Suppressor macrophage treated with lipopolysaccharide for 1 hour (primary cell): ENCODE measurements at places on chromosomes 2 and 18.
A peak's percentile ranks its signal among the peaks of the same experiment; 100 is the strongest.

- peak; percentile 7 for DNase-seq
These were observed 53.0 kb upstream of the ATP8B1 start for GRCh38 chr18:57856128-57856527.

- no peak for DNase-seq
These were observed 900 bp downstream of the C18orf32 start for GRCh38 chr18:49486134-49486533.

DNA sequence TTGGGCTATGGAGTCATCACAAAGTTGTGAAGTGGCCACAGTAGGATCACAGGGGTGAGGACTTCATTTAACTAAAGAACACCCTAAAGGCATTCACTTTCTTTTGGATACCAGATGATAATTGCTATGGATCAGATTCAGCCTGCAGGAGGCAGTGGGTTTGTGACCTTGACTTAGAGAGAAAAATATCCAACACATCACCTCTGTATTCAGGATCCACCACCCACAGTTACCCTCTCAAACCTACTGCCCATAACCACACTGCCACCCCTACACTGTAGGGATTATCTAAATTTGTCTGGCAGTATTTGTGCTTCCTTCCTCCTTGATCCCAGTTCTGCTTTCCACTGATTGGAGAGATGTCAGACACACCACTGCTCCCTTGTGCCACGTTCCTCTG lies 269.4 kb downstream of the MYCN start:
- no peak for DNase-seq

DNA sequence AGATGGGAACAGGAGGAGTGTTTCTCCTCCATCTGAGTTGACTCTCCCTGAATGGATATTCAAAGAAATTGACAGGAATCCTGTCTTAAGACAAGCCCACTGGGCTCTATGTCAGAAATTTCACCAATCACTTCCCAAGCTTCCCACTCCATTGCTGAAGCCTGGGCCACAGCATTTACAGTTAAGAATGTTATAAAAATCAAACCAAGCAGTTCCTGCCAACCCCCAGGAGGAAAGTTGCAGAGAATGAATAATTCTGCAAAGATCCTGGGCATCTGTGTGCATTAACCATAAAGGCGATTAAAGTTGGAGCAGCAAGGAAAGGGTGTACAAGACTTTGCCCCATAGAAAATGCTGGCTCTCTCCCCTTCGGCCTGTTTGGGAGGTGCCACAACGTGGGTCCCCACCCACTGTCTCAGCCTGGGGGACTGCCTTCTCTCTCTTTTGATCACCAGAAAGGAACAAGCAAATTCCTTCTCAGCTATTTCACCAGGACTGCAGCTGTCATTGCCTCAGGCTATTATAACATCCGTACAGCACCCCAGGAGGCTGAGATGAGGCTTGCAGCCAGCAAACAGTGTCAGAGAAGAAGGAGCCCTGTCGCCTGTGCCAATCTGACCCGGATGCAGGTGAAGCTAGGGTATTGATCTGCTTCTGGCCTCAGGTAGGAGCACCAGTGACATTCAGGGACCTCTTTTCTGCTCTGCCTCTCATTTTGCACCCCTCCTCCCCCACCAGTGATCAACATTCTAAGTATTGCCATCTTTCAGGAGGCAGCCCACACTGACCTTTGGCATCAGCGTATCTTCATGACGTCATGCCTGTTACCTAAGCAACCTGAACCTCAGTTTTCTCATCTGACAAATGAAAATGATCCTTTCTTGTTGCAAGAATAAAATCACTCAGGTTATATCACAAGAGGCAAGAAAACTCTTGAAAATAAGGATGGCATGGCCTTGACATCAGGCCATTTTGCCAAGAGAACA lies 219.0 kb downstream of the SH3BP4 start:
- DNase-seq: no peak

GRCh38 chr2:8089596-8089995 lies 592.3 kb upstream of the ID2 start:
- DNase-seq: no peak

- DNase-seq: no peak
These were observed 6.7 kb downstream of the CWC22 start for GRCh38 chr2:180000434-180000833.

DNA sequence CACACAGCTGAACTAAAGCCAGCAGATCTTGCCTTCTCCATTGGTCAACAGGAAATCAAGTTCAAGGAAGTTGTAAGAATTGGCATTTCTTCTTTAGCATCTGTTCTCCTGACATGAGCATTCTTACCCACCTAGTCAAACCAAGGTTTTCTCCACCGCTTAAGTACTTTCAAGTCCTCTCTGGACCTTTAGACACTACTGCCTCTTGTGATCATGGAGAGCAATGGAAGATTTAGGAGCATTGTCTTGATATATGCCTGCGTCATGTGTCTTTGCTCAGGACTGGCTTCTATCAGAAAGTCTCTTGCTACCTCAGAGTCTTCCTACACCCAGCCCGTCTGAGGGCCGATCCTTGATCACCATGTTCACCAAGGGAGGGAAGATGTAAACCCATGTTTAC lies 262.2 kb downstream of the PHLPP1 start:
- DNase-seq: no peak

- peak; percentile 86 for DNase-seq
These were observed 35.4 kb downstream of the MYL12B start for GRCh38 chr18:3297025-3297984.

DNA sequence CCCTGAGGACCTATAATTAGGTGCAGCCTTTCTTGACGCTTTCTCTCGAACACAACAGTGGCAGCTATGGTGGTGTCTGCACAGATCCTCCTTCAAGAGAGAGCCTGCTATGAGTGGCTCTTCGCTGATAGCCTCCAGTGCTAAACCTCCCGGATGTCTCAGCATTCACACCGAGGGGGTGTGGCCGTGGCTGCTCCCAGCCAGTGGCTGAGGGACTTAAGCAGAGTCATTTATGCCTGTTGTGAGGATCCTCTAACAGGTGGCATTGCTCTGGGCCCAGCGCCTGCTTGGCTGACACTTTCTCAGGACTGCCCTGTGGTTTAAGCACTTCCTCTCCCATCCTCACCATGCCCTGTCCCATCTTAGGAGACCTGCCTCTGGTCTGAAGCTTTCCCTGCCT lies 592.0 kb upstream of the LRRTM1 start:
- no peak for DNase-seq

- DNase-seq: peak; percentile 27
These were observed 2.1 kb upstream of the OTX1 start for GRCh38 chr2:63048367-63049171.

DNA sequence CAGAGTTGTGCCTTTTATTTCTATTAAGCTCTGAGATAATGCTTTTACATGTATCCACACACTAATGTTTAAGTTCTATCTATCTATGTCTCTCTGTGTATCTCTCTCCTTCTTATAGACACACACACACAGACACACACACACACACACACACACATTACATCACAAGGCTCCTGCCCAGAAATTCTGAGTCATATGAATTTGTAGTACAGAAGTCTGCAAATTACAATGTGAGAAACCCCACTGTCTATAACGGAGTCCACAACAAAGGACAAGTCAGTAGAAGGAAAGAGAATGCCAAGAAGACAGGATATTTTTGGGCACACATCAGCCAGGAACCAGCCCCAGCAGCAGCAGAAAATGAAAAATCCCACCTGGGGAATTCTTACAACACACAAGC lies 142.4 kb downstream of the EN1 start:
- DNase-seq: no peak

DNA sequence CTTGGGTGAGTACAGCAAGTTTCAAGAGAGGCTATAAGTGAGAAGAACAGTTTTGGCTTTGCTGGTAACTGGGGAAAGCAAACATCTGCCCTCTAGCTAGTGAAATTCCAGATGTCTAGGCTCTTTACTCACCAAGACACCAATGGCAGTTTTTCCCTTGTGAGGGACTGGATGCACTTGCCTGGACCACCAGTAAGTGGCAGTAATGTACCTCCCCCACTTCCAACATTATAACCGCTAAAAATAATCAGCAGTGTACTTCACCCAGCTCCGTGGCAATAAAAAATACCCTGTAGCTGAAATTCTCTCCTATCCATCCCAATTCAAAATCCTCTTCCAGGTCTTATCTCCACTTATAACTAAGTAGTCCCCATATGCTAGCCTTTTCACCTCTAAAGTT lies 383.9 kb downstream of the ARHGAP15 start:
- peak; percentile 41 for DNase-seq

GRCh38 chr2:96685577-96686459 lies 43.3 kb downstream of the FER1L5 start:
- no peak for DNase-seq

- peak; percentile 51 for DNase-seq
These were observed 63.3 kb upstream of the STK17B start for GRCh38 chr2:196234672-196235071.

- DNase-seq: no peak
These were observed 184.4 kb downstream of the MYO3B start for GRCh38 chr2:170362313-170362870.

DNA sequence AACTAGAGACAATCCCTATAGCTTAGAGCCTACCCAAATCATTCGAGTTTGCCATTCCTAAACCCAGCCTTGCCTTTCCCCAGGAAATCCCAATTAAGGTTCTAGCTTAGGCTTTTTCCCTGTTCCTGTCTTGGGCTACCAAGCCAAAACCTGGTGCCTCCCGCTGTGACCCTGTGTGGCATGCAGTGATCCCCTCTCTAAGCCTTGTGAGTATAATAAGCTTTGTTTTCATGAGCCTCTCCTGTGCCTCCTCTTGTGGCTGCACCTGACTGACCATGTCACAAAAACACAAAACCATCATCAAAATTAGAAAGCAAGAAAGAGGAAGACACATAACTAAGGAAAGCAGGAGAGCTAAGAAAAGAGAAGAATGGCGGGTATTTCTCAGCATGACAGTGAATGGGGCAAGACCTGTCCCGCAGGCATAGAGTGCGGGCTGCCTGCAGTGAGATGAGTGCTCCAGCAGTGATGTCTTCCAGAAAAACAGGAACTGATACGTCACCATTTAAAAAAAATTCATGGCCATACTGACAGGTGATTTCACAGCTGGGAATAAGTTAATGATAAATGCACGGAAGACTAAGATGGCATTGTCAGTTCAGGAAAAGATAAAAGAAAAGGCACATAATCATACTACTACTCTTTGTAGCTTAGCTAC lies 9.2 kb upstream of the PAIP2B start:
- DNase-seq: peak; percentile 1

DNA sequence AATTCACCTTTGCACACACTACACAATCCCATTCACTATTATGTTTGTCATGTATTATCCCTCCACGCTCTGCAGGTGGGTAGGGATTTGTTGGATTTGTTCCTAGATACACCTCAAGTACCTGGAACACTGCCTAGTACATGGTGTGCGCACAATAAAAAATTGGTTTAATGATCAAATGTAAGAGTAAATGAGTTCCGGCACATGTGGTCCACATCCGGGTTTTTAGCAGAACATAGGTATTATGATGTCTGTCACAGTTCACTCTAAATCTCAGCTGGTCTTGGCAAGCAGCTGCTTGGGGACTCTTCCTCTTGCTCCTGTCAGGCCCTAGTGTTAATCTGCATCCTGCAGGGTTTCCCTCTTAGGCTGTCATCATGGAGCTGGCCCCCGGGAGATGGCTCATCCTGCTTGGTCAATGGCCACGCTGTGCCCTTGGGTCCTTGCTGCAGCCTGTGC lies 21.8 kb upstream of the IL1R1 start:
- no peak for DNase-seq

DNA sequence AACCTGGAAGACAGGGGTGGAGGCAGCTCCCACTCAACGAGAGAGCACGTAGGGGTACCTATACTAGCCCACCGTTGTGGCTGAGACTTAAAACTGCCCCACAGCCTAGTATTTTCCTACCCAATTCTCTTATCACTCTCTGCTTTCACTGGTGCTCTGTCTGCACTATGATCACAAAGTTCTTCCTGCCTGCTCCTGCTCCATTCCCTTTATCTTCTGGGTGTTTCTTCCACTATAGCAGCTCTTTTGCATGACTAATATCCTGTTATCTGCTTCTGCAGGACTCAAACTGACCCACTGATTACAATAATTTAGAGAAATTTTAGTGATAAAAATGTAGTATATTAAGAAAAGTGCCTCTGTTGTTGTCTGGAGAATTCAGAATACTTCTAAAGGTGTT lies 184.8 kb downstream of the LRP1B start:
- no peak for DNase-seq

- DNase-seq: no peak
These were observed 31.7 kb downstream of the TMEM178A start for GRCh38 chr2:39697454-39697853.

- no peak for DNase-seq
These were observed 143.5 kb upstream of the NCKAP5 start for GRCh38 chr2:133711806-133712205.

DNA sequence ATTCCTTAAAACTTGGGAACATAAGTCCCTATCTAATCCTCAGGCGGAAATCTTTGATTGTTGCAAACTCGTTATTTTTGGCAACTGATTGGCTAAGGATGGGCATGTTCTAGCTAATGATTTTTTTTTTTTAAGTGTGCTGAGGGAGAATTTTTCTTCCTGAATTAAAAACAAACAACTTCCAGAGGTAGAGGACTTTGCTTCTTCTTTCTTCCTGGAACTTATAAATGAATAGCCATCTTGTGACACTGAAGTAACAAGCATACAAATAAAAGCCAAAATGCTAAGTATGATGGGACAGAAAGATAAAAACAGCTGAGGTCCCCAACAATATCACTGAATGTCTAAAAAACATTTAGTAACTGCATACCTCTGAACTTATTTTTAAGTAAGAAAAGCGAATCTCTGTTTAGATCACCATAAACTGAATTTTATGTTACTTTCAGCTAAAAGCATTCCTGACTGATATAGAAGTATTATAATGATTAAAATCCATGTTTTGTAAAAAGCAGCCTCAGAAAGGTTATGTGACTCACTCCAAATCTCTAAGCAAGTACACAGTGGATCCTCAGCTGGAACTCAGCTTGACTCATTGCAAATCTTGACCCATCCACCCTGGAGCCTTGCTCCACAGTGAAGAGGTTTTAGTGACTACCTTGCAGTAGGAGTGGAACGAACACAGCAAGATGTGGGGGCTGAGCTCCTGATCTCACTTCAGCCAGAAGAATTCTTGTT lies 344.4 kb downstream of the CLIP4 start:
- no peak for DNase-seq

DNA sequence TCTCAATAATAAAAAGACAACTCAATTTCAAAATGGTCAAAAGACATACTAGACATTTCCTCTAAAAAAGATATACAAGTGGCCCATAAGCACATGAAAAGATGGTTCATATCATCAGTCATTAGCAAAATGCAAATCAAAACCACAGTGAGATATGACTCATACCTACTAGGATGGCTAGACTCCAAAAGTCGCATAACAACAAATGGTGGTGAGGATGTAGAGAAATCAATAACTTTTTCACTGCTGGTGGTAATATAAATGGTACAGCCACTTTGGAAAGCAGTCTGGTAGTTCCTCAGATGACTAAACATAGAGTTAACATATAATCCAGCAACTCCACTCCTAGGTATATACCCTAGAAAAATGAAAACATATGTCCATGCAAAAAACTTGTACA lies 242.3 kb upstream of the NOL4 start:
- no peak for DNase-seq

DNA sequence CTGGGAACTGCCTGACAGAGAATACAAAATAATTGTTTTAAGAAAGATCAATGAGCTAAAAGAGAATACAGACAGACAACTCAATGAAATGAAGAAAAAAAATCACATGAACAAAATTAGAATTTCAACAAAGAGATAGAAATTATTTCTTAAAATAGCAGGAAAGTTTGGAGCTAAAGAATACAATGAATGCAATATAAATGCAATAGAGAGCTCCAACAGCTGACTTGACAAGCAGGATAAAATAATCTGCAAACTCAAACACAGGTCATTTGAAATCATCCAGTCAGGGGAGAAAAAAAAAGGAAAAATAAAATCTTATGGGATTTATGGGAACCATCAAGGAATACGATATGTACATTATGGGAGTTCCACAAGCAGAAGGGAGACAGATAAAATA lies 902.7 kb upstream of the ZEB2 start:
- no peak for DNase-seq
